Heart right ventricle (tissue), 16 donors: ENCODE measurements at places on chromosomes 4 and X. TPM values are rescaled to one million over a fixed set of nuclear protein-coding genes. Genes with fewer than 3 reads are reported as not detected.

DNA sequence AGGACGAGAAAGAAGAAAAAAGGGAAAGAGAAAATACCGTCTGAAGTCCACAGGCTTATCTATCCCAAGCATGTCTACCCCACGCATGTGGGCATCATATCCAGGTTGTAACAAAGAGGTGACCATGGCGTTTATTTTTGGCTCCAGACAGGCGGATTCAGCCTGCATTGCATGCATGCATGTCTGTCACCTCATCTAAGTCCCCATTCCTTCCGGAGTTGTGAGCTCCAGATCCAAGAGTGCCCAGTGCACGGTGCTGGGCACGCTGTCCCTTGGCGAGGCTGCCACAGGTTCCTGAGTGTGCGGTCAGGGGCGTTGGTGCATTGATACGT is 905 bp upstream of the GALNTL6 start:
- DNase-seq = no peak

UGT2B17 gene
- not detected for polyA plus RNA-seq

GRCh38 chrX:47218280-47218919 is at the start of gene CDK16:
Gene CDK16 (plus strand): TSS chrX:47218681. CDS start chrX:47223558, 4,877 bp downstream.
- DNase-seq = peak; percentile 77

DNA sequence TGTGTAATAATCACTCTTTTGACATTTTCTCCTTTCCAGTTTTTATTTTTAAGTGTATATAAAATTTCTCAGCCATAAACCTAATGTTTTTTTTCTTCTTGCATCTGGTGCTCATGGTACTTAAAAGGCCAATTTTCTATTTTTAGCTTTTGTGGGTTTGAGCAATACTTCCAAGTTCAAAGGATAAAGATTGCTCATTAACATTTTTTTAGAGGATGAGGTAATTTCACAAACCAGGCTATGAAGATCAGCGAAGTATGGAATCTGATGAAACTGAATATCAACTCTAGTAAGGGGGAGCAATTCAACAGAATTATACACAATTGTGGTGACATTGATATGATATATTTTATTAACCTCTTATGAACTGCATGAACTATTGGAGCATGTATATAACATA is 25.8 kb upstream of the KLHL34 start:
- DNase-seq = no peak

DNA sequence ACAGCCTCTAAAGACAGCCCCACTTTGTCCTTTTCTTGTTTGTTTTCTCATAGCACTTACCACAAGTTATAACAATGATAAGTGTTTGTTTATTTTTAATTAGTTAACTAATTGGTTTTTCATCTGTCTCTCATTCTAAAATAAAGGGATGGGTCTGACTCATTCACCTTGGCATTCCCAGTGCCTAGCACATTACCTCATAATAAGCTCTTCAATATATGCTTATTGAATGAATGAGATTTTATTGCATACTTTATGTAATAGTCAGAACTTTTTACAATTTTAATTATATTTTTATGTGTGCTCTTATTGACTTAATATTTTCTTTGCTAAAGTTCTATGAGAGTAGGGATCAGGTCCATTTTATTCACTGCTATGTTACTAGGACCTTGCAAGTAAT is 22.8 kb upstream of the PRKG2 start:
- no peak for DNase-seq

GRCh38 chrX:150698981-150699380 is 5.8 kb downstream of the MTMR1 start:
- DNase-seq = no peak

OSTC gene
- 113 TPM for polyA plus RNA-seq

ASB11 gene
- 4.3 TPM for polyA plus RNA-seq

ARSD gene
- polyA plus RNA-seq = 4.2 TPM

CLCN4 gene
- polyA plus RNA-seq = 4.0 TPM

CENPVL1 gene
- polyA plus RNA-seq = not detected

GRCh38 chr4:135838889-135839288 is 1637.3 kb upstream of the PABPC4L start:
- DNase-seq = no peak

DNA sequence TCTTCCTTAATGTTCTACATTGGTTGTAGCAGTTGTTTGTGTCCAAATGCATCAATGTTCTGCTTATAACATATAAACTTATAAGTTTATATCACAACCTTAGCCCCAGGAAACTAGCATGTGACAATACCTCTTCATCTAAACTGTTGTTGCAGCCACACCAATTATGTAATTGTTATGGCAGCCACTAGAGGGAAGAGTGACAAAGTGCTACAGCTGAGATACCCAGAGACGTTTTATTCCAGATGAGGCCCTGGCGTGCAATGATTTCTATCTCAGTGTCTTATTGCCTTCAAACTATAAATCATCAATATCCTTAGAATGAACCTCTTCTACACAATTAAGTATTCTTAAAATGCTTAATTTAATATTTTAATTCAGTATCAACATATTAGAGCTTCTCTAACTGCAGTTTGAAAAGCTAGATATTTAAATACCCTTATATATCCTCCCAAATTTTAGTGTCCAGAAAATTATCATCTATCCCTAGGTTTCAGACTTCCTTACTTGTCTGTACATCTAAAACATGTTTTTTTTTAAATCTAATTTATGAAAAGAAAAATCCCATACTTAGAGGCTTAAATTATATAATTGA is 171.6 kb downstream of the PCDH10 start:
- no peak for DNase-seq

DNA sequence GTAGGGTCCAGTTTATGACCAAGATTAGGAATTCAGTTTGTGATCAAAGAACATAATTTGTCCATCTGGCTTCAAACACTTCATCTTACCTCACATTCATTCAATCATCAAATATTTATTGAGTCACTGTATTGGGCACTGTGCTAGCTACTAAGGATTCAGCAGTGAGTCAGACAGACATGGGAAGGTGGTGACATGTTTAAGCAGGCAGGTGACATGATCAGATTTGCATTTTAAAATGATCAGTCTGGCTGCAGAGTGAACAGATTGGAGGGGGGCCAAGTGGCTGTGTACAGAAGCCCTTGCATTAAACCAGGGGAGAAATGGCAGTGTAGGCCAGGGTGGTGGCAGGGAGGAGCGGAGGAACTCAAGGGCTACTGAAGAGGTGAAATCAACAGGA is 25.1 kb upstream of the APLN start:
- no peak for DNase-seq

SPOCK3 gene
- polyA plus RNA-seq = not detected

DNA sequence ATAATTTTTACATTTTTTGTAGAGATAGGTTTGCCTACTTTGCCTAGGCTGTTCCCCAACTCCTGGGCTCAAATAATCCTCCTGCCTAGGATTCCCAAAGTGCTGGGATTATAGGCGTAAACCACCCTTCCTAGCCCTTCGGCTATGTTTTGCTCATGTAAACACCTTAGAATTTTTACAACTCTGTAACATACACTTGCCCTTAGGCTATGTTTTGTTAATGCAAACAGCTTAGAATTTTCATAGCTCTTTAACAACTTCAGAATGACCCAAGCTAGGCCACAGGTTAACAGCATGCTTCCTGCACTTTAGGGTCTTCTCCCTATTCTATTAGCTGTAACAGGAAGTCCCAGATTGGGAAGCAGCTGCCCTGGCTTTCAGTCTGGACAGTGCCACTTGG is 24.2 kb downstream of the KLHL15 start:
- DNase-seq = no peak

DNA sequence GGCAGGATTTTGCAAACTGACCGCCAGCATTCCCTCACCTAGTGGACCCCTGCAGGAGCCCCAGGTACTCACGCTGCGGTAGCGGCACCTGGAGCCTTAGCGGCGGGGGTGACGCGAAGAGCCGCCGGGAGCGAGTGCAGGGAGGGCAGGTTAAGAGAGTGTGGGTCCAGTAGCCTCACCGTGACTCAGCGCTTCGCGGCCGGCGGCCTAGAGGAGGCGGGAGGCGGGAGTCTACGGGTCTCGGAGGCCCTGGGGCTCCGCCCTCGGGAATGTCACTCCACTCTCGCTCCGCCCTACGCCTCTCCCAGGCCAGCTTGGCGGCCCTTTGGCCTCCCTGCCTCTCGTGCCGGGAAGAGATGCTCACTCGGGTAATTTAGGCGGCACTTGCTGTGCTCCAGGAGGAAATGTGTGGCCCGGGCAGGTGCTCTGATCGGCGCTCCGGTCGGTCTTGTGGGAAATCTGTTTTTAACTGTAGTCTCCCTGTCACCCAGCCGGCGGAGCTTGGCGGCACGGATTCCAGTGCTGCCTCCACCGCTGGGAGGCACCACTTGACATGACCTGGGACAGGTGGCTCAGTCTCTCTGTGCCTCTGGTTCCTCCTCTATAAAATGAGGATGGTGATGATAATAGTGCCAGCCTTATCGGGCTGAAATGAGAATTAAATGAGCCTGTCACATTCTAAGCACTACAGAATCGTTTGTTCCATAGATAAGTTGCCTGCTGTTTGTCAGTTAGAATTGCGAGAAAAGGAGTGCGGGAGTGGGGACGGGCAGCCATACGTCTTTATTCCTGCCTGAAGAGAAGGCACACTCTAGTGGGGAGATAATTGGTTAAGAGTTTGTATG is at the start of gene PIR:
Gene PIR (minus strand): TSS at position 216 of the 845 bp plus-strand sequence. CDS start 2,076 bp downstream, outside the sequence.
- DNase-seq = peak; percentile 81

DNA sequence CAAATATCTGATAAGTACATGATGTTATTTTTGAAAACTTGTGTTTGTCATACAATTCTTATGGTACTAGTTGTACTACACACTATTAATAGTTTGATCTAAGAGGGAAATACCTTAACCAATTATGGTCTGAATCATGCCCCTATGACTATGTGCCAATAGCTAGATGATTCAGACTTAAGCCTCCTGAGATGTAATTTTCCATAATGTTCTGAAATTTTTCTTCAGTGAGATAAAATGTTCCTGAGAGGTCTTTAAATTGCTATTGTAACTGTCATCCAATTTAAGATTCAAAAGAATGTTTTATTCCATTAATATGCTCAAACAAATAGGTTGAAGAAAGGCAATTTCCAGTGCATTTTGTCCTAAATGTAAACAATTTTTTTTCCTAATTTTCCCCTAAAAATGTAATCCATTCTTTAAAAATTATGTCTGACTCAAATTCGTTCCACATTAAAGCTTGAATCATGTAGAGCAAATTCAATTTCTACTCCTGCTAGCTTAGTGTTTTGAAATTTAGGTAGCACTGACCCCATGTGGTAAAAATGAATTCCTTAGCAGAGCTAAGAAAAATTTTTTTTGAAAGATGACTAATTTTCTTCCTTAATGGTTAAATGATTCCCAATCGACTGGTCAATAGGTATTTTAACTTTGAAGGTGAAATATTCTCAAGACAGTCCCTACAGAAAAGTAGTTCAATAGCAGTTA is 49.1 kb downstream of the APOOL start:
- no peak for DNase-seq

DNA sequence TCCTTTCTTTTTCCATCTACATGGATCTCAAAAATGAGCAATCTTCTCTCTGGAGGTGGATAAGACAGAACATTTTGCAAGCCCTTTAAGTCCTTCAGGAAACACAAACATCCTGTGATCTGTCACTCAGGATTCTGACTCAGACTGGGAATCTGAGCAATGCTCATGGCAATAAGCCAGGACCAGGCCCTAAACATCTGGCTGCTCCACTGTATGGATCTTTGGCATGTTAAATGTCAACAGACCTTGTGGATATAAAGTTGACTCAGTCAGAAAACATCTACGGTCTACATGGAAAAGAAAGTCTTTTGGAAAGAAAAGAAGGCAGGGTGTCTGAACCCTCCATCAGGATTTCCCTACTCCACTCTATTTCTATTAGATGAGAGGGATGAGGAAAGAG is 17.8 kb upstream of the CHIC2 start:
- DNase-seq = no peak

RADX gene
- 1.1 TPM for polyA plus RNA-seq

AMER1 gene
- polyA plus RNA-seq = 0.75 TPM

IL1RAPL1 gene
- 0.59 TPM for polyA plus RNA-seq

DNA sequence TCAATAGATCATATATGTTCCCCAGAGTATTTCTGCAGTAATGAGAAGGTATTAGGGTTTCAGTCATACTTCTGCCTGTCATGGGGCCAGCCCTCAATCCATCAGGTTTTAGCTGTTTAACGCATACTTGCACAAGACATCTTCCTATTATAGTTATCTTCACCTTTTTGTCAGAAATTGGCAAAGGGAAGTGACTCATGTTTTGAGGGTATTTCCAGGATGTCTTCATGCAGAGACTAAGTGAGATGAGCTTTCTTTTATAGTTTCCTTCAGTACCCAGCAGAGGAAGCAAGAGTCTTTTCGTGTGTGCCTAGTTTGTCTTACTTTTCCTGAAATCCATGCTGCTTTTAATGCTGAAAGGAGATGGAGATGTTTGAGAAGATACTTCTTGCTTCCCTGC is 9.5 kb downstream of the CSTF2 start:
- DNase-seq = no peak

GRCh38 chr4:24330172-24330571 is 254.2 kb downstream of the DHX15 start:
- DNase-seq = no peak

DNA sequence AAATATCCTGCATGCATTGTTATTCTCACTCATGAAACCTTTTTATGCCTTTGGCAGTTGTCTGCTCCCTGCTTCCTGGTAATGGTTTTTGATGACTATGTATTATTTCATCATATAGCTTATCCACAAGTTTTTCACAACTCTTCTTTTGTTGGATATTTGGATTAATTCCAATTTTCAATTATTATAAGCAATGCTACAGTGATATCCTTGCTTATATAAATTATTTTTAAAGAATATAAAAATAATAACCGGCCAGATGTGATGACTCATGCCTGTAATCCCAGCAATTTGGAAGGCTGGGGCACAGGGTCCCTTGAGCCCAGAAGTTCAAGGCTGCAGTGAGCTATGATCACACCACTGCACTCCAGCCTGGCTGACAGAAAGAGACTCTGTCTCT is 47.0 kb downstream of the ASIC5 start:
- no peak for DNase-seq

DNA sequence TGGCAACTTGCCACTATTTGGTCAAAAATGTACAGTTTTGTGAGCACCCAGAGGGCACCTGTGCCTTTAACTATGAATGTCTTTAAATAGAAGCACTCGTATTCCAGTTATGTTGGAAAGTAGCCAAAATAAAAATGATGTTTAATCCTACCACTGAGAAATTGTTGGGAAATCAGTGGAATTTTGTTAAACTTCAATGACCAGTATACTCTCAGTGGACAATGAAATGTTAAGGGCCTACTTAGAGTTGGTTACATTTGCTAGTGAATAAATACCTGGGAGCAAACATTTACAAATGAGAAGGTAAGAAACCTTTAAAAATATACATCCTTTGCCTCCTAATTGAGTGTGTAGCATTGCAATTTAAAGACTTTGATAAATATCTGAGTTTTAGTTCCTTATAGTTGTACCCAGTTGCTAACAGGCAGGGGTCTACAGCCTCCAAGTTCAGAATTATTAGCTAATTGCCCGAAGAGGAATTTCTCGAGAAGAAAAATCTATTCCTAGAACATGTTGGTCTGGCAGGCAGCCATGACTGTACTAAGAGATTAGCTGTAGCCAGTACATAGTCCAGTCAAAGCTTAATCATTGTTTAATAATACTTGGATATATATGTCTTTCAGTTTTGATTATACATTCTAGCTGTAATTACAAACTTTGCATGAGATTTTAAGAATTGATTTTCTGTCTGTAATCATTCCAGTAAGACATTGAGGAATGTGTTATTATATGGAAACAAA is 93.2 kb downstream of the IL1RAPL2 start:
- DNase-seq = peak; percentile 8
